HCEC 1CT (cell line): ENCODE measurements at places on chromosomes 3 and 15.

GRCh38 chr3:150253622-150254021 lies 154.5 kb upstream of the TSC22D2 start:
- no peak for DNase-seq

DNA sequence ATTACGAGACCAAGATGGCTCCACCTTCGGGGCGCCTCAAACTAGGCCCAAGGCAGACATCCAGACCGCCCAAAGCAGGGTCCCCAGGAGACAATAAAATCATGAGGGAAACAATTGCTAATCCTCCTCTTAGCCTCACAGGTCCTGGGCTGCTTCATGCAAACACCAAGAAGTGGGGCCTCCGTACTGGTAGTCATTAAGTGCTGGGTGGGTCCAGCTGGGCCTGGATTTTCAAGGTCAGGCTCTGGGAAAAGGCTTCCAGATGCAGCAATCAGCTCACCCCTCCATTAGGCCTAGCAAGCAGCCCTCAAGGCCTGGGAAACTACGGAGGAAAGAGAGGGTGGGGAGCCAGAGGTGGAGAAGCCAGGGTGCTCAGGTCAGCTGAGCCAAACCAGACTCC lies 634 bp downstream of the FBXL22 start:
- DNase-seq, result no peak

DNA sequence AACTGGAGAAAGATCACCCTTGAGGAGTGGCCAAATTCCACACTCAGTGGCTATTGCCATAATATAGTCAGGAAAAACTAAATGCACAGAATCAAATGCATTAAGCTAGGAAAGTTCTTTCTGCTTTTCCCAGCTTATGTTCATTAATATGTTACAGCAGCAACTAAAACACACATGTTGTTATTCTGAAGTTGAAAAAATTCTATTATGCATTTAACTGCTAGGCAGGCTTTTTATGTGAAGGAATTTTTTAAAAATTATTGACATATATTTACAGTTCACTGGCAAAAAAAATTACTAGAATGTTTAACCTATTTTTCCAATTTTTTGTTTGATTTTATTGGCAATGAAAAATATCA lies 135.2 kb upstream of the IL12A start:
- DNase-seq, result no peak

GRCh38 chr3:181425074-181425473 lies 286.7 kb upstream of the SOX2 start:
- no peak for DNase-seq

DNA sequence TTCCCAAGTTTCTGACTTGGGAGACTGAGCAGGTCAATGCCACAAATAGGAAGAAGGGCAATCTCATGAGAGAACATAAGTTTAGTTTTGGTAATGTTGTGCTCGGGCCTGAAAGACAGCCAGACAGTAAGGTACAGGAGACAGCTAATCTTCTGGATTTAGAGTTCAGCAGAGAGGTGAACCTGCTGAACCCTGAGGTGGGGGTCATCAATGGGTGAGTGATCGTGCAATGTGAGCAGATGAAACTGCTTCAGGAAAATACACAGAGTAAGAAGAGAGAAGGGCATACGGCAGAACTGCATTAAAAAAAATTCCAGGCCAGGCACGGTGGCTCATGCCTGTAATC lies 23.3 kb downstream of the RUBCN start:
- DNase-seq, result no peak

DNA sequence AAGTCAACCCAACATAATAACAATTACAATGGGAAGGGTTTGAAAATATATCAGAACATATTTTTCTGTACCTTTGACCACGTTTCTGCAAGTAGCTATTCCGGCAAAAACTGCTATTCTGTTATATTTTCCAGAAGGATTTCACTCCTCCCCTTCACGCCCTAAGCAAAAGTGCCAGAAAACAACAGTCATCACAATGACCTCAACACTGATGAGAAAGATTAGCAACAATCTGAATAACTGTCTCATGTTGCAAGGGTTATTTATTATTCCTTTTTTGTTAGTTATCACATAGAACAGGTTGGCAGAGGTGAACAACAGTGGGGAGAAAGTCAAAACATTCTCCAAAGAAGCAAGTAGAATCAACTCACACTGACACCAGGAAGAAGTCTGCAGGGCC lies 269.4 kb upstream of the ARRDC4 start:
- DNase-seq, result no peak

DNA sequence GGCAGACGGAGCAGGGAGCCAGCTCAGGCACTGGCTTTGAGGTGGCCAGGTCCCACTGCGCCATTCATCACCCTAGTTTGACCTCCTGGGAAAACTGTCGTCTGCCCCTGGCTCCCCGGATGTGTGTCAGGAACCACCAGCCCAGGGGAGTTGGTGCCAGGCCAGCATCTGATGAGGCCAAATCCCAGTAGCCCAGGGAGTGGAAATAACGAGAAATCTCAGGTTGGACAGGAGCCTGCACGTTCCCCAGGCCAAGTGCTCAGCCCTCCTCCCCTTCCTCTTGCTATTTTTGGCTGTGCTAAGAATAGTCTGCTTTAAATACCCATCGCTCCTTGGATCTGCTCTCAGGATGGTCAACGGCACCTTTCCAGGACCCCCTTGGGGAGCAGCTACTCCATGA lies 93.1 kb upstream of the RPL32 start:
- no peak for DNase-seq

- no peak for DNase-seq
These were observed 175.2 kb downstream of the ALDH1A2 start for GRCh38 chr15:57890351-57890750.

DNA sequence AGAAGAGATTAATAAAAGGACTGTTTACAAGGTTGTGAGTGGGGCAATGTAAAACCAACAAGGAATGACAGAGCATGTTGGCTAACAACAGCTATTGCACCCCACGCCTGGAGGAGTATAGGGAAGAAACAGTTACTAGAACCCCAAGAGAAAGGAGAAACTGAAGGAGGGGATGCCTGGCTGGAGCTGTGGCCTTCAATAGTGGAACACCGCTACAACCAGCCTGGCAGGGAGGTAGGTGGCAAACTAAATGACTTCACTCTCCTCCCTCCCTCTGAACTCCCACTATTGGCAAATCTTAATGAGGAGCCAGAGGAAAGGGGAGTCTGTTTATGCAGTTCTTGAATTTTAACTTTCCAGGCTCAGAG lies 7.2 kb upstream of the CD47 start:
- no peak for DNase-seq

- no peak for DNase-seq
These were observed 28.0 kb upstream of the ARNT2 start for GRCh38 chr15:80375968-80376891.

DNA sequence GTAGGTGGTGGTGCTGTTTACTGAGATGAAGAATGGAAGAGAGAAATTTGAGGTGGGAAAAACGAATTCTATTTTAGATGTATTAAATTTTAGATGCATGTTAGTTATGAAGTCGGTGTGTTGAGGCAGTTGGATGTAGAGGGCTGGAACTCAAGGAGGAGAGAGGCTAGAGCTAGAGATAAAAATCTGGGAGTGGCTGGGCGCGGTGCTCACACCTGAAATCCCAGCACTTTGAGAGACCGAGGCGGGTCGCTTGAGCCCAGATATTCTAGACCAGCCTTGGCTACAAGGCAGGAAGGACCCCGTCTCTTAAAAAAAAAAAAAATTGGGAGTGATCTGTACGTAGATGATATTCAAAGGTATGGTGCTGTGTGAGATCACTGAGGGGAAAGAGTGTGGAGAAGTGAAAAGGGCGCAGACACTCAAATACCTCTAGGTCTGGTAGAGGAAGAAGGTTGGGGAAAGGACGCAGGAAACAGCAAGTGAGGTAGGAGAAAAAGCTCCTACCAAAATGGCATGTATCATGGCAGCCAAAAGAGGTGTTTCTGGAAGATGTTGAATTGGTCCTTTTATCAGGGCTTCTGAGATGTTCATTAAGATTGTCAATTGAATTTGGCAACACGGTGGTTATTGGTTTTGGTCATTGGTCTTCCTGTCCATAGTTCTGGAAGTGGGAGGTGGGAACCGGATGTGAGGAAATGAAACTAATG lies 1.8 kb downstream of the YEATS2 start:
- no peak for DNase-seq

- no peak for DNase-seq
These were observed 308.0 kb downstream of the PTPRG start for GRCh38 chr3:61869371-61869770.

- peak; percentile 77 for DNase-seq
These were observed 21.5 kb downstream of the GABRR3 start for GRCh38 chr3:98013411-98014267.

DNA sequence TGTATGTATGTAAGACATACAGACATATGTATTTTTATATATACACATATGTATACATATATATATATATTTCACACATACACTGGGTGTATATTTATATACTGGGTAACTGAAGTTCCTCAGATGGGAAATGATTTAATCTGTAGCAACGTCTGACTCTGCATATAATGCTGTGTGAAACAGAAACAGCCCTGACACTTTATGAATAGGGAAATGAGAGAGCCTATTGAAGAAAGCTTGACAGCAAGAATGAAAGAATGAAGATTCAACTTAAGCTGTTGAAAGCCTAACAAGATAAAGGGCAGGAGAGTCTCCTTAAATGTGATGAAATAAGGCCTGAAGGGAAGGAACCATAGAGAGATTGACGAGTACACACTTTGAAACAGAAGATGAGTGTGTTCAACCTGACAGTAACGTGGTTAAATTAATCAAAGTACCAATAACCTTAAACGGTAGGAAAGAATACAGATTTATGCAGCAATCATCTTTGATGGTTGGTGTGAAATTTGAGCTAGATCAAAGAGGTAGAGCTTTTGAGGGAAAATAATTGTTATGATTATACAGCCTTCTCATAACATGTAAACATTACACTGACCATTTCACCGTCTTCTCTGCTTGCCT lies 169.9 kb downstream of the MECOM start:
- DNase-seq, result no peak

DNA sequence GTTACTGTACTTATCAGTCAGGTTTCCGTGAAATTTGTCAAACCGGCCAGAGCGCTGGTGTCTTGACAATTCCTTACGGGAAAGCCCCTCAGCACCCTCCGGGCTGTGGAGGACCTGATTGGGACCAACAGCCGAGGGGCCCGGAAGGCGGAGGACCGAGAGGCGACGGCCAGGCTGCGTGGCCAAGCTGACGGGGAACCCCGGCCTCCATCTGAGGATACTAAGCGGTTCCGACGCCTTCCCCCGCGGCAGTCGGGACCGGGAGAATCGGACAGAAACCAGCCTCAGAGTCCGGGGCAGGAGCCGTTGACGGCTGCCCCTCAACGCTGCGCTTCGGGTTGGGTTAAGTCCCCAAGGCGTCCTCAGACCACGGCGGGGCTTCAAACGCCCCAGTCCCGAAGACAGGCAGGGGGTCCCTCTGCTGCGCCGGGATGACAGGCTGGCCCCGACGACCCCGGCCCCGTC lies 499 bp downstream of the ALDH1A2 start:
- DNase-seq, result no peak

DNA sequence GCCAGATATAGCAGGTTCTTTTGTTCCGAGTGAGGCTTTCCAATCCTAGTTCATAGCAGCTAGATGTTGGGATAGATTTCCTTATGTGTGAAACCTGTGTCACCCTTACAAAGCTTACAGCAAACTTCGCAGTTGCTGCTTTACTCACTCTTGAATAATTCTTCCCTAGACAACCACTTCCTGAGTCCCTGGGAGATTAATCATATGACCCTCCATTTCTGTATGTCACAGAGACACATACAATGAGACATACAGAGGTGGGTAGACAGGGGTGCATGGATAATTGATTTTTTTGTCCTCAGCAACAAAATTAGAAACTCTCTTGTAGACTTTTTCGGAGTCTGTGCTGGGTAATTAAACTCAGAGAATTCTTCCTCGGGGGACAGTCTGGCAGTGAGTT lies 163.2 kb downstream of the NSUN3 start:
- DNase-seq, result peak; percentile 88

- DNase-seq, result no peak
These were observed 207.9 kb upstream of the TBL1XR1 start for GRCh38 chr3:177405191-177405672.

DNA sequence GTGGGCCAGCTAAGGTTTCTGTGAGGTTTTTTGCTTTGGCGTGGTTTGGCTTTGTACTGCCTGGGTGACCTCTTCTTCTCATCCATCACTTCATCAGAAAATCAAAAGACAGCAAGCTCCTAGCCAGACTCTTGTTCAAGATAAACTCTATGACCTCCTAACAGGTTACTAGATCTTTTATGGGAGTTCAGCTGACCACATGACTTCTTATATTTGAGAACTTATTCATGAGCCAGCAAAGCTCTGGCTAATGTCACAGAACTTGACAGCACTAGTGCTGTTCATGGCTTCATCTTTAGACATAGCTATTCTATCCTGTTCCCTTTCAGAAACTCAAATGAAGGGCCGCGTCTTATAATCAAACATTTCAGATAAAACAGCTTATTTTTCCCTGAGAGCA lies 527.1 kb upstream of the GOLIM4 start:
- no peak for DNase-seq

GRCh38 chr15:47806008-47806407 lies 88.7 kb downstream of the SEMA6D start:
- DNase-seq, result no peak

- DNase-seq, result no peak
These were observed 112.8 kb upstream of the CGNL1 start for GRCh38 chr15:57263520-57263919.

- DNase-seq, result no peak
These were observed 137.5 kb downstream of the LRRK1 start for GRCh38 chr15:101056366-101057334.

- DNase-seq, result peak; percentile 36
These were observed 12.8 kb upstream of the SETMAR start for GRCh38 chr3:4290272-4290893.

- no peak for DNase-seq
These were observed 25.2 kb upstream of the IQSEC1 start for GRCh38 chr3:13098192-13098988.

DNA sequence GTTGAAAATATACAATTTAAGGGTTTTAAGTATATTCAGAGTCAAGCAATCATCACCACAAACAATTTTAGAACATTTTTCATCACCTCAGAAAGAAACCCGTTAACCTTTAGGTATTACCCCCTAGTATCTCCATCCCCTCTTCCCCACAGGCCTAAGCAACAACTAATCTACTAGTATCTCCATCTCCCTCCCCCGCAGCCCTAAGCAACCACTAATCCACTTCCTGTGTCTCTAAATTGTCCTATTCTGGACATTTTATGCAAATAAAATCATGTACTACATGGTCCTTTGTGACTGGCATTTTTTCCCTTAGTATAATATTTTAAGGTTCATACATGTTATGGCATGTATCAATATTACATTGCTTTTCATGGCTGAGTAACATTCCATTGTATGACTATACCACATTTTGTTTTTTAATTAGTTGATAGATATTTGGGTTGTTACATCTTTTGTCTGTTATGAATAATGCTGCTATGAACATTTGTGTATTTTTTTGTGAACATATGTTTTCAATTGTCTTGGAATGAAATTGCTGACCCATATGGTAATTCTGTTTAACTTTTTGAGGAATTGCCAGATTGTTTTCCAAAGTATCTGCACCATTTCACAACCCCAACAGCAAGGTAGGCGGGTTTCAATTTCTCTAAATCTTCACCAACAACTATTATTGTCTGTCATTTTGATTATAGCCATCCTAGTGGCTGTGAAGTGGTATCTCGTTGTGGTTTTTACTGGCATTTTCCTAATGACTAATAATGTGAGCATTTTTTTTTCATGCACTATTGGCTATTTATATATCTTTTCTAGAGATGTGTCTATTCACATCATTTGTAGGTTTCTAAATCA lies 215.6 kb upstream of the CD96 start:
- DNase-seq, result peak; percentile 81

GRCh38 chr15:40439461-40439959 lies 1.2 kb upstream of the BAHD1 start:
- DNase-seq, result no peak
